ENCODE measurements at places on chromosomes 1 and 21.

DNA sequence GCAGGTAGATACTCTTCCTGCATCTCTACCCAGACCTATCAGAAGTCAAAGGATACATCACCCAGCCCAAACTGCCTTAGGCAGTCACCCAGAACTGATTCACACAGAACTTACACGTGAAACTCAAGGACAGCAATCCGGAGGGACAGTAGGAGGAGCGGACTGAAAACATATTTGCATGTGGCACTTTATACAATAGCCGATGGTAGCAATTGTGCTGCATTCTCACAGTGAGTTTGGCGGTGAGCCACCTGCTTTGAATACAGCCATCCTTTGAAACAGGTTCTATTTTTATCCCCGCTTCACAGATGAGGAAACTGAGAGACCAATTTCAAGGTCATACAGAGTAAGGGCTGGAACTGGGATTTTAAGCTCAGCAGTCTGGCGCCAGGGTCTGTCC is 69.5 kb downstream of the EDEM3 start:
- no peak for DNase-seq

- no peak for DNase-seq
Observed at GRCh38 chr21:24450119-24450518, 1157.2 kb downstream of the MRPL39 start.

- DNase-seq, result no peak
Observed at GRCh38 chr1:59657873-59658465, 156.8 kb upstream of the HOOK1 start.

DNA sequence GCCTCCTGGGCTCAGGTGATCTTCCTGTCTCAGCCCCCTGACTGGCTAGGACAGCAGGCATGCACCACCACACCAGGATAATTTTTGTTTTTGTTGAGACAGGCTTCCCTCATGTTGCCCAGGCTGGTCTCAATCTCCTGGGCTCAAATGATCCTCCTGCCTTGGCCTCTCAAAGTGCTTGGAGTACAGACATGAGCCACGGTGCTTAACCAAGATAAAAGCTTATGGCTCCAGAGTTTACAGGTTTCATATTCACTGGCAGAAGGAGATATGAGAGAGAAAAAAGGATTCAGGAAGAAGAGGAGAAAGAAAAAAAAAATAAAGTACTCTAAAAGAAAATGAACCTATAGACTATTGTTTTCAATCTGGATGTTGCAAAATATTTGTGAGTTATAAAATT is 748.8 kb upstream of the NCAM2 start:
- no peak for DNase-seq

DNA sequence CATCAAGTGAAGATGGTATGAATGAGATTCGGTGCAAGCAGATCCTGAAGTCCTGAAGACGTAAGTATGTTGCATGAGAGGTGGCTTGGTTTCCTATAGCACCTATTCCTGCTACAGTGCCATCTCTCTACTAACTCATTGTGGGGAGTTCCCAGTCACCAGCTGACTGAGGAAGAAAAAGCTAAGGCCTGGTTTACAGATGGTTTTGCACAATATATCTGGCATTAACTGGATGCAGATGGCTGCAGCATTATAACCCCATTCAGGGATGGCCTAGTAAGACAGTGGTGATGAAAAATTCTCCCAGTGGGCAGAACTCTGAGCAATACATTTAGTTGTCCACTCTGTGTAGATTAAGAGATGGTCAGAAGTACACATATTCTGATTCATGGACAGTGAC is 36.7 kb downstream of the RTCA start:
- no peak for DNase-seq

DNA sequence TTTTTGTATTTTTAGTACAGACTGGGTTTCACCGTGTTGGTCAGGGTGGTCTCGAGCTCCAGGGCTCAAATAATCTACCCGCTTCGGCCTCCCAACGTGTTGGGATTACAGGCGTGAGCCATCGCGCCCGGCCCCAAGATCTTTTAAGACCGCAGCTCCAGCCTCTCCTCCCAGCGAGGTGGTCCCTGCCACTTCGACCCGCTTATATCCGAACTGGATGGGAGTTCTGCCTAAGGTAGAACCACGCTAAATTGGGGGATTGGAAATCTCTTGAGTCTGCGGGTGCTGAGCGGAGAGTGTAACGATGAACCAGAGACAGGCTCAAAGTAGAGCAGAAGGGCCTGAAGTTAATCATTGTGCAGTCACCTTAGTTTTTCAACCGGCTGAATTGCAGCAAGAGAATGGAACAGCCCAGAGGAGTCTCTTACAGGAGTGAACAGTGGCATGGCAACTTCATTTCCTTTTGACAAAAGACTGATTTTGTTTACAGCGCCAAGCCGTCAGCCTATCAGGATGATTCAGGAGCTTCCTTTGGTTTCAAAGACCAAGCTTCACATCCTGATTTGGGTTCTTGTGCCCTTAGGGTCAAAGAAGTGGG is 726 bp upstream of the CYB5R1 start:
- peak; percentile 50 for DNase-seq

GRCh38 chr1:18880585-18880984 is 21.1 kb upstream of the TAS1R2 start:
- DNase-seq, result no peak

DNA sequence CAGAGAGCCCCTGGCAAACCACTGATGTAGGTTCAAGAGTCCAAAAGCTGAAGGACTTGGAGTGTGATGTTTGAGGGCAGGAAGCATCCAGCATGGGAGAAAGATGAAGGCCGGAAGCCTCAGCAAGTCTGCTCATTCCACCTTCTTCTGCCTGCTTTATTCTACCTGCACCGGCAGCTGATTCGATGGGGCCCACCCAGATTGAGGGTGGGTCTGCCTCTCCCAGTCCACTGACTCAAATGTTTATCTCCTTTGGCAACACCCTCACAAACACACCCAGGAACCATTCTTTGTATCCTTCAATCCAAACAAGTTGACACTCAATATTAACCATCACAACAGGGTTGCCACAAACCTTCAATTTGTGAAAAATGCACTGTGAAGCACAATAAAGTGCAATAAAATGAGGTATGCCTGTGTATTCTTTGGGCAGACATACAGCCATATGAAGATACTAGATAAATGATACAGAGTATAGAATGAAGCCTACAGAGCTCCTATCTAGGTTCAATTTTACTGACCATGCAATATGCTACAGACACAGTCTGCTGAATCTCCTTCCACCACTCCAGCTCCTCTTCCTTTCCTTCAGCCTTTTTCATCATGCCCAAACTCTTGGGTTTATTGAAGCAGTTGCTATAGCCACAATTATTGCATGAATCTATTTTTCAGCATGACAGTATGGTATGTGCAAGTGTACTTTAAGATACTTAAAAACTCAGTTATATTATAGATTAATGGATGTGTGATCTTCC is 24.0 kb upstream of the CDC42BPA start:
- no peak for DNase-seq

GRCh38 chr1:229344139-229344538 is 1.3 kb upstream of the CCSAP start:
- DNase-seq, result no peak

GRCh38 chr1:116335850-116336624 is 37.0 kb upstream of the ATP1A1 start:
- DNase-seq, result no peak

GRCh38 chr1:184684285-184685074 is 70.2 kb downstream of the EDEM3 start:
- DNase-seq, result no peak

- no peak for DNase-seq
Observed at GRCh38 chr1:28822799-28823198, 10.8 kb downstream of the OPRD1 start.

- no peak for DNase-seq
Observed at GRCh38 chr1:154864189-154864975, 5.7 kb downstream of the KCNN3 start.

- DNase-seq, result peak; percentile 78
Observed at GRCh38 chr1:75615613-75616435, 4.9 kb upstream of the SLC44A5 start.

DNA sequence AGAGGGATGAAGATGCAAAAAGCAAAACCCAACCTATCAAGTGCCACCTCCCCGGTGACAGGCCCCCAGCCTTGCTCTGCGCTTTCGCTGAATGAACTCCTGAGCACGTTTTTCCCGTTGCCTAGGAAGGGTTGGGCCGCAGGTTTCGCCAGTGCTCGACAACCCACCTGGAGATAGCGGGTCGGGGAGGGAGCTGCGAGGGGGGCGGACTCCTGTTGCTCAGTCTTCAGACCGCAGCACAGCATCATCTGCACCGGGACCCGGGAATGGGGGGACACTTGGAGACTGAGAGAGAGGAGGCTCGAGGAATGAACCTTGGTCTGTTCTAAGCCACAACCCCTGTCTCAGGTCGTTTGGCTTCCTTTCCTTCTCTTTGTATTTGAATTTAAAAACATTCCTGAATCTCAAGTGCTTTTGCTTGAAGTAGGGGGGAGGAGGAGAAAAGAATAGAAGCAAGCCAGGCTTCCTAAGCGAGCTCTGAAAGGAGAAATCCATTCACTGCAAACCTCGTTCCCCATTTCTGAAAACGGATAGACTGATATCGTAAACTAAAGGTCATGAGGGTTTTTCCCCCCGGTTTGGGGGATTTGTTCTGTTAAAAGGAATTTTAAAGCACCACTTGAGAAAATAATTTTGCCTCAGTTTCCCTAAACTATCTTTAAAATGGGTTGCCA is 1.2 kb downstream of the AK5 start:
- DNase-seq, result peak; percentile 12

DNA sequence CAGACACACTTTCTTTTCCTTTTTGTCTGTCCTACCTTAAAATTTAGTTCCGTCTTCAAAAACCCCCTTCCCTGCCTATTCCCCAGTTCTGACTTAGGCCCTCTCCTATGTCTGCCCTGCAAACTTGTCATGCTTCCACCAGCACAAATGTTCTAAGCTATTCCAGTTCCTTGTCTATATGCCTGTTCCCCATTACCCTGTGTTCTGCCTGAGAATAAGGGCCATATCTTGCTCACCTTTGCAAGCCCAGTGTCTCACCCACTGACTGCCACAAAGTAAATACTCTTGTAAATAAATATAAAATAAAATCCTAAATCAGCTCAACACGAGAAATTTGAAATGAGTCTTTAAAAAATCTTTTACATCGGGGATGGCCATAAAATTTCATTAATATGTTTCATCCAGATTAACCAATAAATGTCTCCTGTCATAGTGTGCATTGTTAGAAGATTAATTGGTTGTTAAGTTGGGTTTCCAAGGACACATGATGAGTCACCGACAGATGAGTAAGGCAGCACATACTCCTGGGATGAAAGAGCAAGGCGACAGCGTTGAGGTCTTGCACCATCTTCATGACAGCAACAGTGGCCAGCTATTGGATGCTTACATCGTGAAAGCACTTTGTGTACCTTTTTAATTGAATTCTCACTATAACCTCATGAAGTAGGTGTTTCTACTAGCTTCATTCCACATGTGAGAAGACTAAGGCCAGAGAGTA is 92.6 kb upstream of the NGF start:
- DNase-seq, result peak; percentile 46

GRCh38 chr1:209758400-209758799 is 2.5 kb downstream of the TRAF3IP3 start:
- DNase-seq, result no peak

- DNase-seq, result no peak
Observed at GRCh38 chr1:16186655-16187235, 25.7 kb downstream of the ARHGEF19 start.

- peak; percentile 96 for DNase-seq
Observed at GRCh38 chr1:31701091-31701736, 2.6 kb downstream of the COL16A1 start.

GRCh38 chr21:23531444-23531843 is 2075.8 kb downstream of the MRPL39 start:
- no peak for DNase-seq

- peak; percentile 77 for DNase-seq
Observed at GRCh38 chr1:43978551-43979260, at the start of gene B4GALT2. Gene B4GALT2 (plus strand): TSS chr1:43979210. CDS start chr1:43981161, 1,951 bp downstream.

- no peak for DNase-seq
Observed at GRCh38 chr1:33305016-33305415, 15.9 kb downstream of the A3GALT2 start.

DNA sequence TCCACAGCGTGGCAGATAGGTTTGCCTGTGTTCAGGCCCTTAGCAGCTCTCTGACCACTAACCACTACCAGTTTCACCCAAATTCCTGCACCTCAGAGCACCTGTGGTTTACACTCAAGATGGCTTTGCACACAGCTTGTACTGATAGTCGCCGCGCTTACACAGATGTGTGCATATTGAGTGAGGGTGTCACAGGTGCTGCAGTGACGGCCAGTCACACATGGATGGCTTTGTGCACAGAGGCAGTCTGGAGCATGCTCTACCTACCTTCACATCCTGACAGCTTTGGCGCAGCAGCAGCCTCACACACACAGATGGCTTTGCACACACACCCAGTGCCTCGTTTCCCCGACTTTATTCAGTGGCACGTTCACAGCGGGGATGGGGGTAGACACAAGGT is 7.5 kb downstream of the DMAP1 start:
- DNase-seq, result no peak

DNA sequence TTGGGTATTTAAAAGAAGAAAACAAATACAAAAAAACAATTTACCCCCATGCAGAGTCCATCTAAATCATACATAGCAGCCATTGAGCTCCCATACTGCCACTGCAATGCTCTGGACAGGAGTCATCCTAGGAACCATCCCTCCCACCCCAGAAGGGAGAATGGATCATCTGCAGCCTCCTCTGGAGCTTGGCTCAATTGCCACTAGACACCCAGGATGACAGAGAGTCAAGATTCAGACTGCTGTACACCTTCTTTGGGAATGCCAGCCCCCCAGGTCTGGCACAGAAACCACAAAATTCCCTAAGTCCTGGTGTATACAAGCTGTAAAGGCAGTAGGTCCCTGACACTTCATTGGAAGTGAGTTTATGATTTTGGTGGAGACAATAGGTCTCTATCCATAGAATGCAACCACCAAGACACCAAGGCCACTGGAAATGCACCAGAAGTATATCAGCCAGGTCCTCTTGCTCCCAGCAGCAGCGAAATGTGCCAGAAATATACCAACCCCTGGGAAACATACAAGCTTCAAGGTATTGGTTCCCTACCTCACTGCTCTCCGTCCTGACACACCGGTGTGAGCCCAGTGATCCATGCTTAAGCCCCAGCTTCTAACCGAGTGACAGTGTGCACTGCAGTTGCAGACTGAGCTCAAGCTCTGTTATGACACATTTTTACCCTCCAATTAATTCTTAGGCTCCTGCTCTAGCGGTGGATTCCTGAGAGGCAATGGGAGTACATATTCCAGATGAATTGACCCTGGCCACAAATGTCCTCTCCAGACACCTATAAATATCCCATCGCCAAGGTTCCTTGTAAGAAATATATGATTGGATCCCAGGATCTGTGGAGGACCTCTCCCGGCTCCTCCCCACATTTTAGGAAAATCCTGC is 4.4 kb downstream of the TAL1 start:
- no peak for DNase-seq

GRCh38 chr1:162235241-162235800 is 141.3 kb downstream of the SPATA46 start:
- DNase-seq, result no peak

- DNase-seq, result peak; percentile 22
Observed at GRCh38 chr1:194062962-194063361, 876.5 kb upstream of the B3GALT2 start.

- DNase-seq, result no peak
Observed at GRCh38 chr1:226838456-226838855, 32.0 kb upstream of the PSEN2 start.

DNA sequence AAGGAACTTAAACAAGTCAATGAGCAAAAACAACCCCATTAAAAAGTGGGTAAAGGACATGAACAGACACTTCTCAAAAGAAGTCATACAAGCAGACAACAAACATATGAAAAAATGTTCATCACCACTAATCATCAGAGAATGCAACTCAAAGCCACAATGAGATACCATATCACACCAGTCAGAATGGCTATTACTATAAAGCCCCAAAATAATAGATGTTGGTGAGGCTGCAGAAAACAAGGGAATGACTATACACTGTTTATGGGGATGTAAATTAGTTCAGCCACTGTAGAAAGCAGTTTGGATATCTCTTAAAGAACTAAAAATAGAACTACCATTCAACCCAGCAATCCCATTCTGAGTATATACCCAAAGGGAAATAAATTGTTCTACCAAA is 51.2 kb downstream of the MRPL39 start:
- no peak for DNase-seq

Data from hepatocyte (in vitro differentiated cells).